ENCODE measurements at places on chromosomes 7 and 10.

GRCh38 chr10:31118556-31118955 lies 86.9 kb upstream of the ZNF438 start:
- DNase-seq = peak; percentile 73

GRCh38 chr10:17007418-17007770 lies 122.2 kb downstream of the CUBN start:
- DNase-seq = no peak

GRCh38 chr10:33506391-33506790 lies 171.9 kb upstream of the NRP1 start:
- DNase-seq = no peak

GRCh38 chr7:139180700-139181311 lies 50.2 kb upstream of the UBN2 start:
- peak; percentile 5 for DNase-seq

GRCh38 chr7:33137103-33137502 lies 7.7 kb downstream of the BBS9 start:
- no peak for DNase-seq

- DNase-seq = no peak
Observed at GRCh38 chr7:1993031-1993695, 239.6 kb downstream of the MAD1L1 start.

GRCh38 chr10:36802490-36803153 lies 322.8 kb upstream of the ANKRD30A start:
- DNase-seq = peak; percentile 64

- no peak for DNase-seq
Observed at GRCh38 chr10:76497666-76498065, 1066.2 kb downstream of the LRMDA start.
